ENCODE measurements at places on chromosomes 1 and 21.

DNA sequence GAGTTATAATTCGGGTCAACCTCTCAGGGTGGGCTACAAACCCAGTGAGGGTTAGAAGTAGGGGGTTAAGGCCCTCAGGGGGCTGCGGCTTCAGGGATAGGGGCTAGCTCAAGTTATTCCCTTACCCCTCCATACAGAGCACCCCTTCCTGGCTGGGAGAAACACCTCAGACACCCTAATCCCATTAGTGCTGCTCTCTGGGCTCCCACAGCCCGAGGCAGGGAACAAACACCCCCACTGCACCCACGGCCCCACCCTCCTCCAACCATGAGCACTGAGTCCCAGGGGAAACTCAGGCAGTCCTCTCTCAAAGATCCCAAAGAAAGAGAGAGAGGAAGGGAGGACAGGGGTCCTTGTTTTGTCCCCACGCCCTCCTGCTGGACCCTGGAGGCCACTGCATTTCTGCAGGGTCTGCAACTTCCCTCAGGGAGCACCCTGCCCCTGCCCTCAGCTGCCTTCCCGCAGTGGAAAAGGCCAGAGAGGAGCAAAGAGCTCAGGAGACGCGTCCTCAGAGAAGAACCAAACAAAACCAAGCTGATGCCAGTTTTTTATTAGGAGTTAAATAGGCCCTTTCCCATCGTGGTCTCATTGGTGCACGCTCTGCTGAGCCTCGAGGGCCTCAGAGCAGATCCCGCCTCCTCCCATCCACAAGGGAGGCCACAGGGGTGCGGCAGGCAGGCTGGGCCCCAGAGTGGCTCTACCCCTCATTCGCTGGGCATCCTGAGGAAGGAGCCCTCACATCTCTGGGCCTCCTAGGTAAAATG is 1.4 kb upstream of the S100A4 start:
- no peak for DNase-seq

GRCh38 chr1:222079566-222079965 is 337.7 kb upstream of the DUSP10 start:
- DNase-seq: no peak

DNA sequence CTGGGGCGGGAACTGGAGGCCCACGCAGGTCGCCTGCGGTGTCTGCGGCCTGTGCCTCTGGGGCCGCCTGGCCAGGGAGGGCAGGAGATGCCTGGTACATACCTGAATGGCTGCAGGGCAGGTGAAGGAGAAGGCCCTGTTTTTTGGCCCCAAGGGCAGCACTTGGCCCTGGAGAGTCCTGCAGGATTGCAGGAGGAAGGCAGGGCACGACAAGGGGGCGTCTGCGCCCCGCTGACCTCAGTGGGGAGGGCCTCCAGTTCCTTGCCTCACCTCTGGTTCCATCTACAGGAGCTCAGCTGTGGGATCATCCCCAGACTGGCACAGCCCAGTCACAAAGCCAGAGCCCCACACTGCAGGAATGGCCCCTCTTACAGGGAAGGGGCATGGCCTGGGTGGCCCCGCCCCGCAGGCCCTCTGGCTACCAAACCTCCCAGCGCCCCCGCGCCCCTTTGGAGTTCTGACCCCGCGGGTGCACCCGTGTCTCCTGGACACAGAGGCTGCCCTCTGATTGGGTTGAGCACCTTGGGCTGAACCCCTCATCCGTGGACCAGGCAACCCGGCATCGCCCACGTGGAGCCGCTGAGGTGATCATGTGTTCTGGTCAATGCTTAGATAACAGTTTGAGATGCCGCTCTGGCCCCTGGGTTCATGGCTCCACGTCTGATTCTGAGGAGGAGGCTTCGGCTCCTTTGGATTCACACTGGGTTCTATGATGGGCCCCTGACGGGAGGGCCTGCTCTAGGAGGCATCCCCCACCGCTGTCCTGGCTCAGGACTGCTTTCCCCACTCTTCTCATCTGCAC is 1.3 kb upstream of the PEX10 start:
- DNase-seq: peak; percentile 25

- DNase-seq: no peak
Measured at GRCh38 chr1:64892576-64893573, 73.5 kb downstream of the JAK1 start.

GRCh38 chr1:65459397-65459768 is 38.9 kb downstream of the LEPR start:
- peak; percentile 18 for DNase-seq

DNA sequence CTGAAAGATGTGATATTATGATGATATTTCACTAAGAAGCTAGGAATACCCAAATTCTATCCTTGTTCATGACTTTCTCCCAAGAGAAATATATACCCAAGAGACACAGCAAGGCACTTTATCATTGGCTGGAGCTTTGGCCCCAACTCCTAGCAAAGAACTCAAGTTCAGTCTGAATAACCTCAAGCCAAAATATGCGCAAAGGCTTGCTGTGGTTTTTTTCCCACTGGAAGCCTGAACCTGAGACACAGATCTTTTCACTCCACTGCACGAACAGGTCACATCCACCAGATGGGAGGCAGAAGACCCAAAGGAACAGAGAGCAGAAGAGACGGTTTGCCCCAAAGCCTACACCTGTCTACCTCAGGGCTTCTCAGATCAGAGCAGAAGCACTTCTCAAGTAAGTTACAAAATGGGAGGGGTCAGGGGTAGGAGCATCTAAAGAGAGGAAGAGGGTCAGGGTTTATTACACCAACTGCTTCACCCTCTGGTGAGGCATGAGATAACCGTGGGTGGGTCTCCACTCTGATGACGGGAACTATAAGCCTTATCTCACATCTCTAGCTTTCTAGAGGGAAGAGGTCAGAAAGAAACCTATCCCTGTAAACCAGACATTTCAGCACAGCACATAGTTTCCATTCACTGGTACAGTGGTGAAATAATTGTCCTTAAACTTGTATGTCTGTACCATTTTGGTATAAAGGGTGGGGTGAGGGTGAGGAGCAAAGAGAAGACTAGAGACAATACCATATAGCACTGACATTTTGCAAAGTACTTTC is 17.1 kb upstream of the CDC42BPA start:
- no peak for DNase-seq

GRCh38 chr1:64199154-64199553 is 4.3 kb upstream of the UBE2U start:
- DNase-seq: no peak

GRCh38 chr1:60564916-60565750 is 491.6 kb upstream of the C1orf87 start:
- DNase-seq: no peak

DNA sequence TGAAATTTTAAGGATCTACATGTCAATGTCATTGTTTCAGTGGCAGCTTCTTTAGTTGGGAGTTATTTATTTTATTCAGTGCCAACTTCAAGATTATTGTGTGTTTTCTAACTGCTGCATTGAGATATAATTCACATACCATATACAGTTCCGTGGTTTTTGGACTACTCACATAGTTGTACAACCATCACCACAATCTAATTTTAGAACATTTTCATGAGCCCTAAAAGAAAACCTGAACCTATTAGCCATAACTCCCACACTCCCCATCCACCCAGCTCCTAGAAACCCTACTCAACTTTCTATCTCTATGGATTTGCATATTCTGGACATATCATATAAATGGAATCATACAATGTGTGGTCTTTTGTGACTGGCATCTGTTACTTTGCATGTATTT is 220.0 kb downstream of the LRRC40 start:
- DNase-seq: no peak

GRCh38 chr1:14168326-14169063 is 430.0 kb upstream of the KAZN start:
- no peak for DNase-seq

GRCh38 chr1:174969977-174970376 is 29.8 kb upstream of the CACYBP start:
- DNase-seq: no peak

DNA sequence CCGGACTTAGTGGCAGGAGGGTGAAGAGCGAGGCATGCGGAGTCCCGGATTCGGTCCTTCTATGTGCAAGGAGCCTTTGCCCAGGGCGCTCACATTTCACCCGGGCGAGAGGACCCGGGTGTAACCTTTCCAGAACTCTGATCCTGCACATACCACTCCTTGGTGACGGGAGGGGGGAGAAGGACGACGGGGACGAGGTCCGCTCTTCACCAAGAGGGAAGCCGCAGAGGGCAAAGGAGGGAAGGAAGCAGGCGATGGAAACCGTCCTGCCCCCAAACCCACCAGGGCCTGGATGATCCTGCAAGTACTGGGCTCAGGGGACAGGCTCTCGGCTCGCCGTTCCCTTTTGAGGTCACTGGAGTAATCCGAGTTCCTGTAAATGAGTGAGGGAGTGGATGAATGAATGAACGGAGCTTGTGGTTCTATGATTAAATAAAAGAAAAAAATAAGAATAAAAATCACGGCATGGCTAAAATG is 993 bp downstream of the SYPL2 start:
- no peak for DNase-seq

- DNase-seq: no peak
Measured at GRCh38 chr1:228287541-228288425, 79.9 kb downstream of the OBSCN start.

DNA sequence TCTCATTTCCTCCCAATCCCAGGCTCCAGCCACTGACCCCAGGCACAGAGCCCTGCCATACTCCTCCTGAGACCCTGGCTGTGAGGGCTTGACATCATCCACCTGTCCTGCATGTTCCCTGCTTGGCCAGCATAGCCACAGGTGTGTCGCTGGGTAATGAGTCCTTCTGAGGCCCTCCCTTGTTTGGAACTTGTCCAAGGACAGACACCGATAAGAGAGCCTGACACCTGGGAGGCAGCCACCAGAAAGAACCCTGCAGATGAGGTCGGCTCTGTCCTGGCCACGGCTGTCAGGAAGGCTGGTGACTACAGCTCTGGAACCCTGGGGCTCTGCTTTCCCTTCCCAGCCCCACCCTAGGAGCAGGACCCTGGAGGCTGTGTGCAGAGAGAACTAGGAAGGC is 34.6 kb downstream of the TMEM63A start:
- DNase-seq: no peak

DNA sequence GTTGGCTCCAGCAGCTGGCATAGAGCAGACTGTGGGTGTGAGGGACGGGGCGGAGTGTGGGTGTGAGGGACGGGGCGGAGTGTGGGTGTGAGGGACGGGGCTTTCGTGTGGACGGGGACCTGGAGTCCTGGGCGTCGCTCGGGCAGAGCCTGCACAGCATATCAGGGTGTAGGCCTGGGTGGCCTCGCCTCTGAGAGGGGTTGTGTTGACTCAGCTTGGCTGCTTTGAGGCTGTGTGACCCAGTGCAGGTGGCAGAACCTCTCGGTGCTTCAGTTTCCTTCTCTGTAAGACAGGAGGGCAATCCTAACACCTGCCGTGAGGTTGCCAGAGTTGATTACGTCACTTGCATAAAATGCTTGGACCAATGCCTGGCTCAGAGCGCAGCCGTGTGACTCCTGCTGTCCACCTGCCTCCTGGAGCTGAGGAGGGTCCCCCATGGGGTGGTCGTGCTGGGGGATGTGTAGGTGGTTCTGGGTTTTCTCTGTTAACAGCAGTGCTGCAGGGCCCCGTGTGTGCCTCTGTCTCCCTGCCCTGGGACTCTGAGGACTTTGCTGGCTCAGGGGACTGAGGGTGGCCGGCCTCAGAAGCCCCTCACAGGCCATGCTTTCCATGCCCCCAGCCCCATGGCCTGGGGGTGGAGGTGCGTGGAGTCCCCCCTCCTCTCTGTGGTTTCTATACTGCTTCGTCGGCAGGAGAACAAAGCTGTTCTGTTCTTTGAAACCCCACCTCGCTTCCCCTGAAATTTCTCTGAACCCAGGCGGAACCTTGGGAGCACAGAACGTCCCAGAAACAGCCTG is 15.4 kb downstream of the PDXK start:
- DNase-seq: no peak

DNA sequence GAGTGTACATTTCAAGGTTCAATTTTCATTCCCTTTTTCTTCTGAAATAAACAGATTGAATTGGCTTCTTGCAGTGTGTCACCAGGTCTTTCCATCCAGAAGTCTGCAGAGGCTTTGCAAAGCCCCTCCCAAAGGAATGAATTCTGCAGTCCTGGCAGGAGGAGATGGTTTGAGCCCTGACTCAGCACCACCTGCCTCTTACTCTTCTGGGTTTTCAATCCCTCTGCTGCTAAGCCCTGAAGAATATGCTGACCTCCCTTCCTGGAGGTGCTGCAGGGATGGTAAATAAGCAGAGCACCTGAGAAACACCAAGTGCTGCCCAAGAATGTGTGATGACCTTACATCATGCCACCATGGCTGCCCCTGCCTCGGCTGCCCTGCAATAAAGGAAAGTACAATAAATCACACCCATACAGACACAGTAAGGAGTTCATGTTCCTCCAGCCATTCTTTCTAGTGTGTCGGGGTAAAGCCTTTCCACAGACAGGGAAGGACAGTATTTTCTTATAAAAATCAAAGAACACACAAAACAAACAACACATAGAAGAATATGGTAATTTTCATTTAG is 209.2 kb downstream of the ZNF326 start:
- DNase-seq: no peak

All from germinal center (tissue), 1 donor.